Cerebellum (tissue), 4 donors: ENCODE measurements at places on chromosomes 2 and 18. TPM values are rescaled to one million over a fixed set of nuclear protein-coding genes. Genes with fewer than 3 reads are reported as not detected.

B3GNT7 gene
- total RNA-seq, result 1.2 TPM

EFHD1 gene
- total RNA-seq, result 1.00 TPM

FAP gene
- 24.0 TPM for total RNA-seq

ANKRD30B gene
- total RNA-seq, result 3.0 TPM

SERPINB4 gene
- total RNA-seq, result not detected

RTP5 gene
- total RNA-seq, result 1.3 TPM

ITPRIPL1 gene
- total RNA-seq, result 4.9 TPM

SLC20A1 gene
- 46.5 TPM for total RNA-seq

PRKAG3 gene
- total RNA-seq, result not detected

FAM136A gene
- 17.1 TPM for total RNA-seq

UGT1A4 gene
- not detected for total RNA-seq

SERPINB7 gene
- total RNA-seq, result not detected

CXCR1 gene
- total RNA-seq, result not detected

CYP27A1 gene
- 5.7 TPM for total RNA-seq

SPOPL gene
- total RNA-seq, result 22.5 TPM

C2orf66 gene
- 1.8 TPM for total RNA-seq

CTAGE1 gene
- not detected for total RNA-seq

TEKT4 gene
- total RNA-seq, result 0.27 TPM

RELCH gene
- total RNA-seq, result 70.5 TPM

LRP2 gene
- 22.0 TPM for total RNA-seq

SCYGR7 gene
- not detected for total RNA-seq

NPPC gene
- 2.0 TPM for total RNA-seq

RGPD4 gene
- not detected for total RNA-seq

SERPINB12 gene
- total RNA-seq, result not detected

LRATD1 gene
- total RNA-seq, result 17.2 TPM

CD8B2 gene
- not detected for total RNA-seq

HOXD10 gene
- total RNA-seq, result not detected

KIF1A gene
- total RNA-seq, result 217 TPM

ALPG gene
- total RNA-seq, result not detected

SLC35F6 gene
- 18.3 TPM for total RNA-seq

CHRND gene
- total RNA-seq, result 0.18 TPM

LYG1 gene
- total RNA-seq, result 1.00 TPM

SRD5A2 gene
- total RNA-seq, result 0.18 TPM

APCDD1 gene
- total RNA-seq, result 41.6 TPM

IL37 gene
- not detected for total RNA-seq

GAD1 gene
- total RNA-seq, result 154 TPM

SOCS6 gene
- total RNA-seq, result 34.0 TPM

SPEG gene
- total RNA-seq, result 11.3 TPM

TSGA10 gene
- 21.4 TPM for total RNA-seq

ESCO1 gene
- total RNA-seq, result 23.0 TPM

PAX8 gene
- total RNA-seq, result not detected

IL1R1 gene
- 1.5 TPM for total RNA-seq

TIMM21 gene
- total RNA-seq, result 30.6 TPM

ASIC4 gene
- 1.7 TPM for total RNA-seq

AKAIN1 gene
- total RNA-seq, result 6.9 TPM

CFAP65 gene
- 1.00 TPM for total RNA-seq

HPCAL1 gene
- 40.8 TPM for total RNA-seq

ADAM23 gene
- total RNA-seq, result 29.3 TPM

C2orf81 gene
- 1.1 TPM for total RNA-seq

POTEJ gene
- 0.45 TPM for total RNA-seq
